8988T (cell line): ENCODE measurements at places on chromosomes 7 and 10.

DNA sequence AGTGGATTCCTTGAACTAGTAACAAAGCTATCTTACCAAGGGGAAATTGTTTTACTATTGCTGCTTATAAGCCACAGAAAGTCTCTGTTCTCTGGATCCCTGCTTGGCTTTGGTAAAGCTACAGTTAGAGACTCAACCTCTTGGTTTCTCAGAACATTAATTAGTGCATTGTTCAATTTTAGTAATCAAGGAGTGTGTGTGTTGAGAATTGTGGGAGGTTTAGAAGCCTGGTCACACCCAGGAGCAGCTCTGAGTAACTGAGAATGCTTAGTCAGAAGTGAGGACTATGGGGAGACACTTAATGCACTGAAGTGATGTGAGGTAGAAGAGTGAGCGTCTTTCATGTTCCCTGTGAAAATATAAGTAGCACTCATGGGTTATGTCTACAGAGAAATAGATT lies 8.2 kb upstream of the ACTA2 start:
- DNase-seq = no peak

DNA sequence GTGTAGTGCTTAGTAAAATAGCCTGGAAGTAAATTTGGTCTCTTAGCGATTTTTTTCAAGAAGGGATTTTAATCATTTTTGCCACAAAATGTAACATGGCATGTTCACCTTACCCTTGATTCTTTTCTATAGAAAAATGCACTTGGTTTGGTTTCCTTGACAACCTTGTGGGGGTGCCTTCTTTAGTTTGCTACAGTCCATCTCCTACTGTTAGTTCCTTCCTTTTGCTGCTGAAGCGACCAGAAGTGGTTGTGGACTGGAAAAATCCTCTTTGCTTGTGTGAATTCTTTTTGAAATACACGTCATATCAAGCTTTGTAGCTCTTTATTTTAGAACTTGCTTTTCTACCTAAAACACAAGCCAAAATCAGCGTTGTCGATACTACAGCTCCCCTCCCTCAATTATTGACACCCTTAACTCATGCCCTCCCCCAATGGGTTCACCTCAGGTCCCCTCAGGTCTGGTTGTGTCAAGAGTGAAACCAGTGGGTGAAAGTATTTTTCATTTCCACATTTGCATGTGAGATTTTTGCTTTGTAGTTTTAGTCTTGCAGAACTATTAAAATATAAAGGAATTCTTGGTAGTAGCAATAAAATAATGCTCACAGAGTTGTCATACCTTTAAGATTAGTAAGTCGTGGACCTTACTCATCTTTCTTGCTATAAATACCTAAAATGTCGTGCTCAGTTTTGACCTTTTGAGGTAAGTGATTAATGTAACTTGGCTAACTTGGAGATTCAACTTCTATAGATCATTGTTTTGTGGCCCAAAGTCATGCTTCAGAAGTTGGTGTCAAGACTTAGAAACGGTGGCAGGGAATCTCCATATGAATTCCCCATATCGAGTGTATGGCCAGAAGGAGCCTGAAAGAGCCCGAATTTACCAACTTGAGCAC lies 1.5 kb downstream of the ACTR3B start:
- DNase-seq = no peak

GRCh38 chr7:140176122-140176701 lies 571 bp downstream of the KDM7A start:
- no peak for DNase-seq

- no peak for DNase-seq
Measured at GRCh38 chr10:48214716-48215485, 59.6 kb downstream of the FRMPD2 start.

DNA sequence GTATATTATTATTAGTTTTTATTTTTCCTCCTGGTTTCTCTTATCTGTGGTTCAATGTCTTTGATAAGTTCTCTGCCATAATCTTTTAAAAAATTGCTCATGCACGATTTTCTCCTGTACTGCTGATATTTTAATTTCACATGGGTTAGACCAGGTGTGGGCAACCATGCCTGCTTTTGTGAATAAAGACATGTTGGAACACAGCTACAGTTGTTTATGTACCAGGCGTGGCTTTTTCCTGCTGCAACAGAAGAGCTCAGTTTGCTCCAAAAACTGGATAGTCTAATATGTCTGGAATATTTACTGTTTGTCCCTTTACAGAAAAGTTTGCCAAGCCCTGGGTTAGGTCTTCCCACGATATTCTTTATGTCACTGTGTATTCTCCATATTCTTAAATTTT lies 105.2 kb downstream of the VWC2 start:
- no peak for DNase-seq

DNA sequence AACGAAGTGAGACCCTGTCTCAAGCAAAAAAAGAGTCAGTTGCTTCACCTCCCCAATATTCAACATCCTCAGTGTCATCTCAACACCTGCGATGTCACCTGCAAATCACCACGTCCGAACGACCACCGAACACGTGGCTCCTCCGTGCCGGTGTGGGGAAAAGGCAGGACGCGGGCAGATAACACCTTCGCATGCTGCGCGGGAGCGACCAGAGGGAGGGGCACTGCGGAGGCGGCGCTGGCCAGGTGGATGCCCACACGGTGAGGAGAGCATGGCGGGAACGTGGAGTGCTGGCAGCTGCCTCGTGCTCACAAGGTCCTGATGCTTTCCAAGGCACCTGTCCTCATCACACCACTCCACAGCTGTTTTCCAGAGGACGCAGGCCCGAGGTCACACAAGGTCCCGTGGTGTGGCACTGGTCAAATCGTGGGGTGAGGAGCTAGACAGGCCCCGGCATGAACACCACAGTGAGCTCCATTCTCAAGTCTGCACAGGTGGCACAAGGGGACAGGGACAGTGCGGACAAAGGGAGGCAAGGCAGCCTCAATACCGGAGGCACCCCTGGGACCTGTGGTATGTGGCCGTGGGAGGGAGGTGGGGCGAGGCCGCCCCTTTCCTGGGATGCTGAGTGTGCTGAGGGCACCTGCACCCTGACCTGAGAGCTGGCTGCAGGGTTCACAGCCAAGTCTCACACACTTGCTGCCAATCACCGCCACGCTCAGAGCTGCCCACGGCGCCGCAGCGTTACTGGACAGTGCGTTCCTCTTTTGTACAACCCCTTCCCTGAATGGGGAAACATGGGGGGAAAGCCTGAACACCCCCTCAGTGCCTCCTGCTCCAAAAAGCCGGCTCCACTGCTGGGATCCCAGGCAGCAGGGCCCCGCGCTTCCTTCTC lies 13.0 kb downstream of the TUBGCP2 start:
- no peak for DNase-seq

DNA sequence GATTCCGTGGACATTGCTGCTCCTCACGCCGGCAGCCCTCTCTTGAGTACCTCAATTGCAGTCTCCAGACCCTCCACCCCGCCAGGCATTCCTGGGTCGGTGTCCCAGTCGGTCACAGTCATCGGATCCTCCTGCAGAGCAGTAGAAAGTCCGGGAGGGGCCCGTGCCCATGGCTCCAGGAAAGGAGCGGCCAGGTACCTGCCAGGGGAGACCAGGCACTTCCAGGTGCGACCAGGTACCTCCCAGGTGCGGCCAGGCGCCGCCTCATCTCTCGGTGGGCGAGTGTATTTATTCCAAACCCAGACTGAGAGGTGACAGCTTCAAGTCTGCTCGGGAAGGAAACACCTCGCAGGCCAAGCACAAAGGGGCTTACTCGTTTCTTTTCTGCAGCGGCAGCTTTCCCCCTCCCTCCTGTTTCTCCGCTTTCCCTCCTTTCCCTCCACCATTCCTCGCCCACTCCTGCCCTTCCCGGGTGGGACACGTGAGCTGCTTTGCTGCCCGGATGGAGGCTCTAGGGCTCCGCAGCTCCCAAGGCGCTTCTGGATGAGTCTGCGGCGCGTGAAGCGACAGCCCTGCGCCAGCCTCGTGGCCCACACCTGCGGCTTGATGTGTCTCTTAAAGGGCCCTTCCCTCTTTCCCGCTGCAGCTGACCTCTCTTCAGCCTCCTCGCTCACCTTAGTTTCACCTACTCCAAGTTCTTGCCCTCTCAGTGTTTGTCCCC lies 39.4 kb upstream of the AGK start:
- DNase-seq = no peak

DNA sequence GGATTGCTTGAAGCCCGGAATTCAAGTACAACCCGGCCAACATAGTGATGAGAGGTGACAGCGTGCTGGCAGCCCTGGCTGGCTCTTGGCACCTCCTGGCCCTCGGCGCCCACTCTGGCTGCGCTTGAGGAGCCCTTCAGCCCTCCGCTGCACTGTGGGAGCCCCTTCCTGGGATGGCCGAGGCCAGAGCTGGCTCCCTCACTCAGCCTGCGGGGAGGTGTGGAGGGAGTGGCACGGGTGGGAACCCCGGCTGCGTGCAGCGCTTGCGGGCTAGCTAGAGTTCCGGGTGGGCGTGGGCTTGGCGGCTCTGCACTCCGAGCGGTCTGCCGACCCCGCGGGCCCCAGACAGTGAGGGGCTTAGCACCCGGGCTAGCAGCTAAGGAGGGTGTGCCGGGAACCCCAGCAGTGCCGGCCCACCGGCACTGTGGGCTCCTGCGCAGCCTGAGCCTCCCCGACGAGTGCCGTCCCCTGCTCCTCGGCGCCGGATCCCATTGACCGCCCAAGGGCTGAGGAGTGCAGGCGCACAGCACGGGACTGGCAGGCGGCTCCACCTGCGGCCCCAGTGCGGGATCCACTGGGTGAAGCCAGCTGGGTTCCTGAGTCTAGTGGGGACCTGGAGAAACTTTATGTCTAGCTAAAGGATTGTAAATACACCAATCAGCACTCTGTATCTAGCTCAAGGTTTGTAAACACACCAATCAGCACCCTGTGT lies 12.1 kb upstream of the RNF216 start:
- DNase-seq = no peak

- DNase-seq = no peak
Measured at GRCh38 chr7:142063551-142064442, 47.7 kb upstream of the MGAM2 start.

GRCh38 chr7:36301914-36302771 lies 87.5 kb upstream of the ANLN start:
- DNase-seq = no peak

GRCh38 chr10:76236356-76236755 lies 804.9 kb downstream of the LRMDA start:
- no peak for DNase-seq

GRCh38 chr7:6691103-6691502 lies 15.6 kb downstream of the ZNF12 start:
- no peak for DNase-seq

DNA sequence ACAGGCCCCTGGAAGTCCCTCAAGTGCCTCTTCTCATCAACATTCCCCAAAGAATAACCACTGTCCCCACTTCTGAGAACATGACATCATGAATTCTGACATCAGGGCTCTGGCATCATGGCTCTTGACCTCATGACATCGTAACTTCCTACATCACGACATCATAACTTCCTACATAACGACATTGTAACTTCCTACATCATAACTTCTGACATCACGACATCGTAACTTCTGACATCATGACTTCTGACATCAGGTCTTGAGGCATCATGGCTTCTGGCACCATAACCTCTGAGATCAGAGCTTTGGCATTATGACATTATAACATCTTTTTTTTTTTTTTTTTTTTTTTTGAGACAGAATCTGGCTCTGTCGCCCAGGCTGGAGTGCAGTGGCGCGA lies 66.7 kb upstream of the FAM20C start:
- DNase-seq = no peak

DNA sequence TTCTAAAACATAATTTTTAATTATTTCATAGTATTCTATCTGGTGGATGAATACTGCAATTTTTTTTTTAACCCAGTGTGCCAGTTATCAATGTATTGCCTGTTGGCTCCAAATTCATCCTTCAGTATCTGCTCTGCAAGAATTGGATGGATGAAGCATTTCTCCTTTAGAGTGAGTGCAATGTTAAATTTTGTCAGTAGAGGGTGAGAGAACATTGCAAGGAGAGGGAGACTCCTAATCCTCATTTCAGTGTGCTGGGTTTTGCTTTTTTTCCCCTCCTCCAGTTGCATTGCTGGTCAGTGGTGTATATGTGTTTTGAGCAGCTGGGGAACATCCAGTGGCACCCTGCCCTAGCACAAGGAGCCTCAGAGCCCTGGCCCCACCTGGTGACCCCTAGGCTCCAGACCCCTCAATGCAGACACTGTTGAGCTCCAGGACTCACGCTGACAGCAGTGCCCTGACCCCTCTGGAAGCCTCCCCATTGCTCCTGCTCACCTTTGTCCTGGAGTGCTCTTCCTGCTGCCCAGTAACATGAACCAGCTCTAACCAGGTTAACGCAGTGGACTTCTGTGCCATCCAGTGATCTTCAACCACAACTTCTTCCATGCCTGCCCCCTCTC lies 199.4 kb downstream of the USP6NL start:
- DNase-seq = no peak

DNA sequence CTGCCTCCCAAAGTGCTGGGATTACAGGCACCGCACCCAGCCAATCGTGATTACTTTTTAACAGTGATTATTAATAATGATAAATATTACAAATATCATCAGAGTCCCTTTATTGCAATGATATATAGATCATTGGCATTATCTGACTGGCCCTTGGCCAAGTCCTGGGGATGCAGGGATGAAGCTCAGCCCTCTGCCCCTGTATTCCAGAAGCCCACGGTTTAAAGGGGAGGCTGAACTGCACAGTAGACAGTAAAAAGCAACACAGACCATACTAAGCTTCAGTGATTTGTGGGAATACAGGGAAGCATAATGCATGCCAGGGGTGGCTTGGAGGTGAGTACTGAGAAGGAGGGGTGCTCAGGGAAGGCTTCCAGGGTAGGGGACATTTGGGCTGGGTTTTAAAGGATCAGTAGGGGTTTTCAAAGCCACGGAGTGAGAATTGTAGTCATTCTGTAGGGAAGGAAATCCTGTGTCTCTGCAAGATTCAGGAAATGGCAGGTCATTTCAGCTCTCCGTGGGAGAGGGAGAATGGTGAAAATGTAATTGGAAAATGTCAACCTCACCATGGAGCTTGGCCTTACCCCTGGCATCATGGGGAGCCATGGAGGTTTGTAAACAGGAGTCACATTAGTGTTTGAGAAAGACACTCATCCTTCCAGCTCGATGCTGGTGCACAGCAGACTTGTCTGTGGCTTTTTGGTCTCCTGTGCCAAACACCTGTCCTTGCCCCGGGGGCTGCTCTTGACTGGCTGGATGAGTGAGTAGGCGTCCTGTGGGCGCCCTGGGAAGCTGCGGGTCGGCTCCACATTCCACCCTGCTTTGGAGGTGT lies 8.8 kb downstream of the ADAMTS14 start:
- DNase-seq = no peak
